ENCODE measurements at places on chromosomes 13 and 19. TPM values are rescaled to one million over a fixed set of nuclear protein-coding genes. Genes with fewer than 3 reads are reported as not detected.

SMAD9 gene
- 9.2 TPM for total RNA-seq

PSG7 gene
- 0.64 TPM for total RNA-seq

GPR4 gene
- total RNA-seq: 26.0 TPM

BRME1 gene
- 0.13 TPM for total RNA-seq

FOSB gene
- total RNA-seq: 11.8 TPM

ZNF433 gene
- total RNA-seq: 1.4 TPM

ACTMAP gene
- 3.6 TPM for total RNA-seq

TMEM38A gene
- total RNA-seq: 0.20 TPM

ZNF85 gene
- total RNA-seq: 13.4 TPM

BSPH1 gene
- total RNA-seq: not detected

ZNF418 gene
- 0.40 TPM for total RNA-seq

PLEKHA4 gene
- 0.93 TPM for total RNA-seq

SYT5 gene
- not detected for total RNA-seq

COX6B2 gene
- not detected for total RNA-seq

ENOX1 gene
- total RNA-seq: not detected

ALDH16A1 gene
- 51.6 TPM for total RNA-seq

RXFP2 gene
- not detected for total RNA-seq

TDRD3 gene
- total RNA-seq: 9.2 TPM

IRF3 gene
- total RNA-seq: 55.2 TPM

DLEU7 gene
- total RNA-seq: not detected

ERFL gene
- total RNA-seq: not detected

ZNF607 gene
- total RNA-seq: 1.4 TPM

RAP2A gene
- 44.6 TPM for total RNA-seq

C19orf85 gene
- not detected for total RNA-seq

NLRP9 gene
- not detected for total RNA-seq

PPM1N gene
- total RNA-seq: not detected

CEACAM16 gene
- total RNA-seq: not detected

ZNF530 gene
- total RNA-seq: 7.9 TPM

STX10 gene
- 88.1 TPM for total RNA-seq

ATG4D gene
- total RNA-seq: 24.6 TPM

CD37 gene
- total RNA-seq: not detected

GRIN3B gene
- 2.6 TPM for total RNA-seq

RNF17 gene
- total RNA-seq: not detected

WIZ gene
- total RNA-seq: 29.8 TPM

ZNF134 gene
- 8.6 TPM for total RNA-seq

LYPD4 gene
- not detected for total RNA-seq

IGSF23 gene
- total RNA-seq: 1.2 TPM

FRY gene
- total RNA-seq: 17.8 TPM

TEX101 gene
- total RNA-seq: not detected

NXNL1 gene
- not detected for total RNA-seq

NKPD1 gene
- total RNA-seq: 0.05 TPM

CACNG6 gene
- 3.9 TPM for total RNA-seq

PNMA8A gene
- 0.80 TPM for total RNA-seq

STARD13 gene
- 26.9 TPM for total RNA-seq

UCHL3 gene
- total RNA-seq: 77.2 TPM

All from mammary microvascular endothelial cell (primary cell).